MG63 (cell line): ENCODE measurements at places on chromosomes 2 and 18. TPM values are rescaled to one million over a fixed set of nuclear protein-coding genes. Genes with fewer than 3 reads are reported as not detected.

GRCh38 chr18:36636237-36636817, 192.5 kb downstream of the TPGS2 start:
- no peak for DNase-seq

- no peak for DNase-seq
Observed at GRCh38 chr2:82307511-82307910, 2003.0 kb upstream of the LRRTM1 start.

DNA sequence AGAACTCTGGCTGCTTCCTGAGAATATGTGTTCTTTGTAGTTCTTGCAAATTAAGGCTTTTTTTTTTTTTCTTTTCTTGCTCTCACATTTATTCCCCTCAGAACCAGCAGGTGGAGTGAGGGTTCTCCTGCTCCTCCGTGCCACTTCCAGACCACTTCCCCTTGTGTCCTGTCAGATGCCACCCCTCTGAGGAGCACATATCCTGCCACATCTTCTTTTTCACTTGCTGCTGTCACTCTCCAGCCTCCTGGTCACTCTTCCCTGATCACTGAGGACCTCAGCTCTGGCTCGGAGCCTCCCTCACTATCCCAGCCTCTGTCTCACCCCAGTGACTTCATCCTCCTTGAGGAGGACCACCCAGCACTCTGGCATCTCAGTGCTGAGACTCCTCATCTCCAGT, 100.5 kb downstream of the TACR1 start:
- DNase-seq, result no peak

GRCh38 chr2:97764559-97765263, 51.3 kb downstream of the ZAP70 start:
- DNase-seq, result no peak

DNA sequence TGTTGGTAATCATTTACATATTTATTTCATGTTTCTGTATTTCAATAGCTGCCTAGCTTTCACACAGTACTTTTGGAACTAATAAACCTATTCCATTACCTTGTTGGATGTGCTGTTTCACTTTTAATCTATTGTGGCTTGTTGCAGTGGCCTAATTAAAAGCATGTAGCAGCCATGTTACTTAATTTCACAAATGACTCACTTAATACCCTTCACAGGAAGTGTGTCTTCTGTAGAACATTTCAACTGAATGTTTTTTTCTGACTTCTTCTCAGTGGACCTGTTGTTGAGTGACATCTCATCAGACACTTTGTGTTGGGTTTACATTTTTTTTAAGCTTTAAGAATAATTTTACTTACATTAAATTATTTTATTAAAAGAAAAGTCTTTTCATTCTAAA, 260.5 kb upstream of the THUMPD2 start:
- DNase-seq, result no peak

DNA sequence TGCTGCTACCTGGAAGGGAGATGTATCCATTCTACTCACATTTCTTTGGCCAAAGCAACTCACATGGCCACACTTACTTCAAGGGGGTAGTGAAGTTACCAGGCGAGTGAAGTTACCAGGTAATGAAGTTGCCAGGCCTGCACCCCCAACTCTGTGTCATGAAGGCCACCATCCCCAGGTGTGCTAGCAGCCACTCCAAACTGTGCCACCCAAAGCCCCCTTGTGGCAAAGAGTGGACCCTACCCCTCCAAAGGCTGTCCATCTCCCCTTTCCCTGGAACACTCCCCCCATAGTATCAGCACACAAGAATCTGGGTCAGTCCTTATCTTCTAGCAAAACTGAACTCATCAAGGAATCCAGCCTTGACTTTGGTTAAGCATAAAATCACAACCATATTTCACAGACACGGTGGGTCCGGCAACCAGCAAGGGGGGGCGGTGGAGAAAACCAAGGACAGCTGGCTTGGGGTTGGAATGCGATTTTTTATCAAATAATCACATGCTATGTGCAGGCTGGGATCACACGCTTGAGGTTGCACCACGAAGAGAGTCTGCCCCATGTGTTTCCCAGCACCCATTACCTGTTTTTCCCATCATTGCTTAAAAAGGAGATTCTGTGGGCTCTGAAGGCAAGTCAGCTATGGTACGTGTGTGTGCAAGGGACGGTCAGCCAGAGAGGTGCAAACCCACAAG, 60.9 kb downstream of the ZFP36L2 start:
- no peak for DNase-seq

- no peak for DNase-seq
Observed at GRCh38 chr2:7427293-7428060, 510.3 kb downstream of the RNF144A start.

DNA sequence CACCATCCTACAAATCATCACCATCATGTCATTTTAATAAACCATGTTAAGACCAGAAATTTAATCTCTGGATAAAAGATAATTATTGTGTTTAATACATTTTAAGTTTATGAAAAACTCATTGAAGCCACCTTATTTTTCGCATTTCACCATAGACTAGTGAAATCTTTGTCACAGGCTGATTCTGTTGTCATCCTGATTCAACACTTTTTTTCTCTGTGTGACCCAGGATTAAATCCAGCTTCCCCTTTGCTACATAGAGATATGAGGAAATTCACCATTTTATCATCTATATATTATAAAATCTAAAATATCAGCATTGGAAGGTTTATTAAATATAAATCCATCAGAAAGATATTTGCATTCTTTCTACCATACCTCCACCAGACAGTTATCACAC, 29.2 kb upstream of the MRO start:
- DNase-seq, result no peak

GRCh38 chr2:181673173-181673572, 7.1 kb downstream of the NEUROD1 start:
- no peak for DNase-seq

- no peak for DNase-seq
Observed at GRCh38 chr18:23440131-23440530, 13.0 kb upstream of the RIOK3 start.

GRCh38 chr2:160463245-160463644, 30.4 kb downstream of the RBMS1 start:
- DNase-seq, result no peak

- no peak for DNase-seq
Observed at GRCh38 chr2:11067221-11068078, 87.8 kb upstream of the SLC66A3 start.

GRCh38 chr18:10037181-10037580, 123.4 kb downstream of the VAPA start:
- DNase-seq, result no peak

DNA sequence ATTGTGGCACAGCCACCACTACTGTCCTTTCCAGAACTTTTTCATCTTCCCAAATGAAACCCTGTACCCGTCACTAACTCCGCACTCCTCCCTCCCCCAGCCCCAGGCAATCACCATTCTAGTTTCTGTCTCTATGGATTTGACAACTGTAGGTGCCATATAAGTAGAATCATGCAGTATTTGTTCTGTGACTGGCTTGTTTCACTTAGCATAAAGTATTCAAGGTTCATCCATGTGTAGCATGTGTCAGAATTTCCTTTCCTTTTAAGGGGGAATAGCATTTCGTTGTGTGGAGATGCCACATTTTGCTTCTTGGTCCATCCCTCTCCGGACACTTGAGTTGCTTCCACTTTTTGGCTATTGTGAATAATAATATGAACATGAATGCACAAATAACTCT, 842 bp upstream of the CKAP2L start:
- no peak for DNase-seq

GRCh38 chr2:17416884-17417391, 101.3 kb downstream of the RAD51AP2 start:
- DNase-seq, result peak; percentile 32

ARHGAP28 gene
- 0.99 and 1.6 TPM in 2 replicates for total RNA-seq

C2orf42 gene
- total RNA-seq, result 5.4 and 16.7 TPM in 2 replicates
